ENCODE measurements at places on chromosomes 16 and 17. TPM values are rescaled to one million over a fixed set of nuclear protein-coding genes. Genes with fewer than 3 reads are reported as not detected.

NPW gene
- 2.4 TPM for total RNA-seq

KCNAB3 gene
- 3.1 TPM for total RNA-seq

TSR1 gene
- 43.3 TPM for total RNA-seq

DNASE1L2 gene
- total RNA-seq = 1.5 TPM

EPOP gene
- total RNA-seq = 3.2 TPM

DNA sequence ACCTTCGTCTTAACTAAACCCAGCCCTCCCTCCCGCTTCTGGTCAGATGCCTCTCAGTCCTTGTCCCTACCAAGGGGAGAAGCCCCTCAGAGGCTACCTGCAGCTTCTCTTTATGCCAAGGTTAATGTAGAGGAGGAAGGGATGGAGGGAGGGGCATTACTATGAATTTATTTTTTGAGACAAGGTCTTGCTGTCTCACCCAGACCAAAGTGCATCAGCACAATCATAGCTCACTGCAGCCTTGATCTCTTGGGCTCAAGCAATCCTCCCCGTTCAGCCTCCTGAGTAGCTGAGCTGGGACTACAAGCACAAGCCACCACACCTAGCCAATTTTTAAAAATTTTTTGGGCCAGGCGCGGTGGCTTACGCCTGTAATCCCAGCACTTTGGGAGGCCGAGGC lies 15.3 kb downstream of the EPOP start:
- no peak for DNase-seq

GRCh38 chr17:39100530-39100929 lies 50.9 kb downstream of the PLXDC1 start:
- DNase-seq = no peak

GRCh38 chr16:69922200-69922599 lies 28.9 kb upstream of the CLEC18A start:
- no peak for DNase-seq

- DNase-seq = no peak
These were observed 670.2 kb downstream of the CDH8 start for GRCh38 chr16:61366006-61366405.

DNA sequence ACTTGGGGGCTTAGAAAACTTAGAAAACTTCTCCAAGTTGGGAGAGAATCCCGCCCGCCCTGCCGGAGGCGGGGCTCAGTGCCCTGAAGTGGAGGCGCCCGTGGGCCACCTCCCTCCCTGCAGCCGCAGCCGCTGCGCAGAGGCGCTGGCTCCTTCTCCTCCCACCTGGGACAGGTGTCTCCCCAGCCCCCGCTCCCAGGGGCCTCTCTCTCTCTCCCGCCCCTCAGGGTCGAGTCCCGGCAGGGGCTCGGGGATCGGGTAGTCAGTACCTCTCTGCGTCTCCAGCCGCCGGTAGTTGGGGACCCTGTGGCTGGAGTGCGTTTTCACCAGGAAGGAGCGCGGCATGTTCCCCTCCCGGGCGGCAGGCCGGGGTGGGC lies 257 bp downstream of the SNAI3 start:
- DNase-seq = no peak

- DNase-seq = no peak
These were observed 9.4 kb downstream of the KRT33A start for GRCh38 chr17:41340934-41341861.

DNA sequence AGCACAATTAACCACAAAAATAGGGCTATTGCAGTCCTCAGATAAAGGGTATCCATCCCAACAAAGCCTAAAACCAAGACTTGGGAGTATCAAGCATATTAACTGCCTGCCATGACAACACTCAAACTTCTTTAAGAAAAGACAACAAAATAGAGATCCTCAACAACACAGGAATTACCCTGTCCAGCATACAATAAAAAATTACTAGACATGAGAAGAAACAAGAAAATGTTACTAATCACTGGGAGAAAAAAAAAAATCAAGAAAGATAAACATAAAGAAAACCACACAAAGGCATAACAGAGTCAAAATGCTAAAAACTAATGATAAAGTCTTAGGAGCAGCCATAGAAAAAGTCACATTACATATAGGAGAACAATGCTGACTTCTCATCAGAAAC lies 73.9 kb downstream of the SLC39A11 start:
- no peak for DNase-seq
